ENCODE measurements at places on chromosomes 12 and 14.

GRCh38 chr12:25436206-25437030 is 116.7 kb downstream of the LMNTD1 start:
- DNase-seq = peak; percentile 85

DNA sequence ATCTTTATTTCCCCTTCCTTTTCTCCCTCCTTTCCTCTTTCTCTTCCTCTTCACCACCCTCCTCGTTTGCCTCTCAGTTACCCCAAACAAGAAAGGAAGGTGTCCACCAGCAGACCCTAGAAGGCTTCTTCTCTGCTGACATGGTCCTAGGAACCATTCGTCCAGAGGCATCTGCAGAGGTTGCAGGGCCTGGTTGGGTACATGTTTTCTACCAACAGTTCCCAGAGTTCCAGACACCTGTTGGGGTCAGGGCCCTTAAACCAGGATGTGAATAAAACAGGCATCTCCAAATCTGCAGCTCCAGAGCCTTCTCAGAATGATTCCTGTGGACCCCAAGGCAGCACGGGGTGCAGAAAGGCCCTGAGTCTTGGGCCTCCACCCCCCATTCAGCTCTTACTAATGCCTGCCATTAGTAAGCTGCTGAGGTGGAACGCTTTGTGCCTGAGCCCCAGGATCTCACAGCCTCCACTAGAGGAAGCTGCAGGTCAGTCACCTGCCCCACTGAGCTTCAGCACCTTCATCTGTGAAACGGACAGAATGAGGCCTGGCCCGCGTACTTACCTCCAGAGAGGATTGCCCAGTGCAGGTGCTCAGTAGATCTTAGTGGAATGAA is 130.4 kb downstream of the DICER1 start:
- DNase-seq = no peak

- no peak for DNase-seq
These were observed 24.9 kb upstream of the FUT8 start for GRCh38 chr14:65387628-65388027.

GRCh38 chr12:105170139-105170538 is 62.6 kb downstream of the WASHC4 start:
- no peak for DNase-seq

- DNase-seq = no peak
These were observed 131.5 kb downstream of the ADCK1 start for GRCh38 chr14:77931441-77931840.

DNA sequence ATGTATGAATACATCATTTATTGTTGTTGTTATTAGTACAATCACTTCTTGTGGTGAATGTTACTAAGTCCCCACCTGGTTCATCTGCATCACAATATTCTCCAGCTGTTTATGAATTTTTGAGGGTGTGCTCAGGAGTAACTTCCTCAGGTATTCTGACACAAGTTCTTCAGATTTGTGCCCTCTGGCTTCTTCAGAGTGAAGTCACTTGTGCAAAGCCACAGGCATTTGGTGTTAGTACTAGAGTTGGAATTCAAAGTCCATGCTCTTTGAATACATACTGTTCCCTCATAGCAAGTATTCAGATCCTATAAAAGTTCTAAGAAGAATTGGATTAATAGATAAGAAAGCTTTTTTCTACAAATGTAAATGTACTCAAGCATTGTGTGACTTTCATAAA is 150.3 kb upstream of the AVPR1A start:
- DNase-seq = no peak

DNA sequence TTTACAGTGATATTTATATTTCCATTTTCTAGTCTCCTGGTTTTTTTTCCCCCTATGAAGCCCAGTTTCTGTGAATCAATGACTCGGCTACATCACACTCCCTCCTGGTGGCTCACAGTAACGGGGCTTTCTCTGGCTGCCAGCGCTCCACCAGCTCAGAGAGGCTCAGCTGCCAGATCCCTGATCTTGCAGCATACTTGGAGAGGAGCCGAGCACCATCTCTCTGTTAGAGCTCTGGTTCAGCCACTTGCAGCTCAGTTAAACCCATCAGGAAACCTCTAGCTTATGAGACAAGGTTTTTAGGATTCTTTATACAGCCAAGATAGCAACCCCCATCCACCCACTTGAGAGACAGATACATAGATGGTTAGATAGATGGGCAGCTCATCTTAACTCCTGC is 74.6 kb downstream of the CIT start:
- no peak for DNase-seq

DNA sequence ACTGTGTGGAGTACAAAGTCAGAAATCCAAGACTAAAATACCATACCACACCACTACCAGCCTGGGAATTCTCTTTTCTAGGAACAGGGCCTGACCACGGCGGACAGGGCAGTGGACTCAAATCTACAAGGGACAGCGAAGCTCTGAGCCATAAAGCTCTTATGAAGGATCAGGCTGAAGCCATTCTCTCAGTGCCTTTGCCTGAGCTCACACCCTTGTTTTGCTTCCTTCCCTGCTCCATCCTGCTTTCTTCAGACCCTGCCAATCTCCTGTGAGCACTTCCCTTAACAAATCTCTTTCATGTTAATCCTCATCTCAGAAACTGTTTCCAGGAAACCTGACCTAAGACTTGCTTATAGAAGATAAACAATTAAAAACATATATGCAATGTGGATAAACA is 398.5 kb downstream of the MDGA2 start:
- no peak for DNase-seq

DNA sequence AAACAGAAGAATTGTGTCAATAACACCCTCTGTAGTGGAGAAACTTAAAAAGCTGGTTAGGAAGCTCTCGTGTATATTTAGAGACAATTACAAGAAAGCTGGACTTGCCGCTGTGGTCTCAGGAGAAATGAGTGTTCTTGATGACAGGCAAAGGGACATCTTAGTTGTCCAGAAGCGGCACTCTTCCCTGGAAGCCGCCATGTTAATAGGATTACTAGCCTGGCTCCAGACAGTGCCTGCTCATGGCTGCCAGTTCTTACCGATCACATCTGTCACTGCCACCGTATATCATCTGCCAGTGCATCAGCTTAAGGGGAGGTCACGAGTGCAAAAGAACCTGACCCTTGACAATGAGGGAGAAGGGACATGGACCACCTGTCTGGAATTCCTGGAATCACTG is 48.9 kb downstream of the C14orf132 start:
- DNase-seq = no peak

GRCh38 chr14:23910101-23910875 is 43.3 kb upstream of the DHRS4 start:
- peak; percentile 69 for DNase-seq

- peak; percentile 54 for DNase-seq
These were observed 87.3 kb upstream of the E2F7 start for GRCh38 chr12:77152623-77153193.

DNA sequence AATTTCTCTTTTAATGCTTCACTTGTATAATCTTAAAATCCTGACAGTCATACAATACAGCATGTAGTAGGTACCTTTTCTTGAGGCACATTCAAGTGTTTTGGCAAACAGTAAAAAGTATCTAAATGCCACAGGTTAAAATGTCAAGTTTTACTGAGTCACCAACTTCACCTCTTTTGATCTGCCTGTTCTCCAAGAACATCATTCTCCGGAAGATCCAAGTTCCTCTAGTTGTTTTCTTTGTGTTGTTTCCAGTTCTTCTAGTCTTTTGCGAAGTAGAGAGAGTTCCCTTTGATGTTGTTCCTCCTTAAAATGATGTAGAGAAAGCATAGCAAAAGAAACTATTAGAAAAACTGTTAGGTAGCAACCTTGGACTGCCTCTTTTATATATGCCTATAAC is 151.1 kb downstream of the CEP83 start:
- no peak for DNase-seq

- peak; percentile 47 for DNase-seq
These were observed 124.9 kb upstream of the ATXN7L3B start for GRCh38 chr12:74412606-74413230.

- no peak for DNase-seq
These were observed 192.2 kb downstream of the TMTC3 start for GRCh38 chr12:88334271-88334670.

GRCh38 chr14:32382704-32383103 is 53.6 kb downstream of the AKAP6 start:
- peak; percentile 46 for DNase-seq

- no peak for DNase-seq
These were observed 12.3 kb downstream of the SIX1 start for GRCh38 chr14:60636879-60637478.

- peak; percentile 90 for DNase-seq
These were observed 51.5 kb downstream of the DCAF5 start for GRCh38 chr14:69101331-69101826.

DNA sequence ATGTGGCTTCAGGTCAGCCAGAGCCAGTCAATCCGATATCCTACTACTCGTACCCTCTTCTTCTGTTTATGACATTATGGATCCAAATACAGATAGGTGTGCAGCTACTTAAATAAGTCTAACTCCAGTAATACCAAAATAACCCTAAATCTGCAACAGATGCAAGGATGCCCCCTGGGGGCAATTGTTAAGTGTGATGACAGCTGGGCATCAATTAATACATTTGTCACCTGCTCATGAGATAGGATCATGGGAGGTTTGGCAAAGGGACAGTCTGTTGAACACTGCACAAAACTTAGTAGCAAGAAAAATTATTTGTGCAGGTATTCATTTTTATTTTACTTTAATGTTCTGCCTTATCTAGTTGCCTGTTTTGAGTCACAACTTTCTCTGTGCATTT is 83.2 kb downstream of the SLC38A6 start:
- no peak for DNase-seq
